ENCODE measurements at places on chromosomes 1 and 21. TPM values are rescaled to one million over a fixed set of nuclear protein-coding genes. Genes with fewer than 3 reads are reported as not detected.

Gene SPAG17
- total RNA-seq, result not detected

Gene SPOCD1
- 43.3 TPM for total RNA-seq

Gene NMNAT2
- total RNA-seq, result 0.66 TPM

Gene BSDC1
- 56.5 TPM for total RNA-seq

Gene MKNK1
- total RNA-seq, result 15.7 TPM

Measured in aortic smooth muscle cell (primary cell).